ENCODE measurements at places on chromosomes 4 and X.
A peak's percentile ranks its signal among the peaks of the same experiment; 100 is the strongest.

DNA sequence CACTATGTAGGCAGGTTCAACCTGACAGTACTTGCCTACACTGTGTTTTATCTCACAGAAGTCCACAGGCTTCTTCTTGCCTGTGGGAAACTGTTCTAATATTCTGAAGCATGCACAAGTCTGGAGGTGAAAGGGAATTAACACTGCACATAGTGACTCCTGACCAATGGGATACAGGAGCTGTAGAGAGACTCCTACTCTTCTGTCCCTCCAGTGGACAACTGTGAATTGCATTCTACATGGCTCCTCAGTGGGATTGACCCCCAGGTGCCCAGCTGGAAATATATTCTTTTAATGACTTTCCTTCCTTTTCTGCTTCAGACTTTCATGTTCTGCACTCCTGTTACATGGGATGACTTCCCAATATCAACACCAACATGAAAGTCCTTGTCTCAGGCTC, 8.2 kb upstream of the YIPF6 start:
- DNase-seq: peak; percentile 19

GRCh38 chr4:152536545-152537182, 772 bp upstream of the FBXW7 start:
- no peak for DNase-seq

DNA sequence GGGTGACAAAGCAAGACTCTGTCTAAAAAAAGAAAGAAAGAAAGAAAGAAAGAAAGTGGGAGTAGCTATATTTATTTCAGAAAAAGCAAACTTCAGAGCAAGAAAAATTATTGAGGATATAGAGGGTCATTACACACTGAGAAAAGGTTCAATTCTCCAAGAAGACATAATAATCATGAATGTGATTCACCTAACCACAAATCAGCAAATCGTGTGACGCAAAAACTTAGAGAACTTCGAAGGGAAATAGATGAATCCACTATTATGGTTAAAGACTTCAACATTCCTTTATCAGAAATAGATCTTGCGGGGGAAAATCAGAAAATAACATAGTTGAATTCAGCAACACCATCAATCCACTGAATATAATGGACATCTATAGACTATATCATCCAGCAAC, 219.3 kb upstream of the LDB2 start:
- DNase-seq: no peak

DNA sequence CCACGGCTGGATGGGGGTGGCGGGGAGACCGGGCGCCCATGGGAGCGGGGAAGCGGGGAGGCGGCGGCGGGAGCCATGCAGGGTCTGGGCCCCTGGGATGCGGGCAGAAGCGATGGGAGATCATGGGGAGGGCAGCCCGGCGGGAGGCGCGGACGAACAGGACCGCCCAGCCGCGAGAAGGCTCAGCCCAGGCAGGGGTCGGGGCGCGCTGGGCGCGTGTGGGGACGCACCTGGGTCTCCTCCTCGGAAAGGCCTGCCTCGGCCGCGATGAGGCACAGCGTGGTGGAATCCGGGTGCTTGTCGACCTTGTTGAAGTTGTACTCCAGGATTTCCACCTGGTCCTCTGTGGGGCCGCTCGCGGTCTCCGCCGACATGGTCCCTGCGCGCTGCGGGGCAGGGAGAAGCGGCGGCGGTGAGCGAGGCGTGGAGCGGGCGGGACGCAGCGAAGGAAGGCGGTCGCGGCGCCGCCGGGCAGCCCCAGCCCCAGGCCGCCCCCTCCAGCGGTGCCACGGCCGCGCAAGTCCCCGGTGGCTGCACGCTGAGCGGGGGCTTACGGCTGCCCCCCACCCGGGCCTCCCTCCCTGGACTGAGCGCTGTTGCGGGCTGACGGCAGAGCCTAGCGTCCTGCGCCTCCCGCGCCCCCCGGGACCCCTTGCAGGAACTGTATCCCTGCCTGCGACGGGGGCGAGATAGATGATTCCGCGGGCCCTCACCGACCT, 25.3 kb downstream of the HOPX start:
- peak; percentile 30 for DNase-seq

GRCh38 chr4:42282081-42282901, 115.0 kb upstream of the SHISA3 start:
- peak; percentile 60 for DNase-seq

DNA sequence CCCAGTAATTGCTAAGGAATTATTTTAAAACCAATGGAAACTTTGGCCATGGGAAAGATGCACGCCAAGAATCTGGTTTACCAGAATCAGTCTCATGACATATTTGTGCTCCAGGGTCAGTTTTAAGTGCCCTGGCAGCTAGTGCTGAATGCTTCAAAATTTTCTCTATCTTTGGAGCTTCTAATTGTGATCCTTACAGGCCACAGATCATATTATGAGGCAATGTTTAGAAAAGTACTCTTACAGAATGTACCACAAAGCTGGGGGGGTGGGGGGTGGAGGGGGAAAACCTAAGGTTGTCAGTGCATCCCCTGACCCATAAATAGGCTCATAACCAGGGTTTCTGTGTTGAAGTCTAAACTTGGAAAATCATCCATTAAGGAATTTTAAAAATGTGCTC, 514.5 kb downstream of the INPP4B start:
- no peak for DNase-seq

DNA sequence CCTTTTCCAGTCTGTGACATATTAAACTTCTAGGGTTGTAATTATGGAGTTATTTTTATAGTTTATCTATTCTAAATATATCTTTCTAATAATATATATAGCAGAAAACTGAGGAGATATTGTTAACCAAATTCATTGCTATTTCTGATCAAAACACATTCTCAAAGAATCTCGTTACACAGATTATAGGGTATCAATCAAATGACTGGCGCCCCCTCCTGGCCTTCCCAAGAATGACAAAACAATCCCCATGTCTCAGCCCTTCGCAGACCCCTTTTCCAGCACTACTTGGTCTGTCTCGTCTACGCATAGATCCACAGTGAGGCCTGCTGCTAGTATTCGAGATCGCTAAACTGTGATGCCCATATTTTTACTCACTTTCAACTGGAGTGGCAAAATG, 209.3 kb downstream of the GPC3 start:
- DNase-seq: peak; percentile 22

Measured in endothelial cell (in vitro differentiated cells).